ENCODE measurements at places on chromosomes 3 and 15.

DNA sequence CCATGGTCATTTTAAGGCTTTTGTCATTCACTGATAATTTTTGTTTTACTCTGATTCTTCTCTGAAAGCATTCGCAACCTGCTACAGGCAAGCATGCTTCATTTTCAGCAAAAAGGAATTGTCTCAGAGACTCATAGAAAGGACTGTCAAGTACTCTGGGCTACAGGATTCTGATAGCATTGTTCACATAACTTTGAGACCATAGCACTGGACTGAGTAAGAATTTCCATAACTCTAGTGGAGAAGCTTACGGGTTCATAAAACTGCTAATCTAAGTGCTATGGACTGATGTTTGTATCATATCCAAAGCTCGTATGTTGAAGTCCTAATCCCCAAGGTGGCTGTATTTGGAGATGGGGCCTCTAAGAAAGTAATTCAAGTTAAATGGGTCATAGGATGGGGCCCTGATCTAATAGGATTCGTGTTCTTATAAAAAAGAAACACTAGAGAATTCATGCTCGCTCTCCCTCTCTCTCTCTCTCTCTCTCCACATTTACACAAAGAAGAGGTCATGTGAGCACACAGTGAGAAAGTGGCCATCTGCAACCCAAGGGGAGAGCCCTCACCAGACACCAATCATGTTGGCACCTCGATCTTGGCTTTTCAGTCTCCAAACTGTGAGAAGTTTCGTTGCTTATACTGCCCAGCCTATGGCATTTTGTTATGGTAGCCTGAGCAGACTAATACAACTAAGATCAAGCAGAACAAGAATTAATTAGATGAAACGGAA, 60.4 kb downstream of the CRYGS start:
- no peak for DNase-seq

DNA sequence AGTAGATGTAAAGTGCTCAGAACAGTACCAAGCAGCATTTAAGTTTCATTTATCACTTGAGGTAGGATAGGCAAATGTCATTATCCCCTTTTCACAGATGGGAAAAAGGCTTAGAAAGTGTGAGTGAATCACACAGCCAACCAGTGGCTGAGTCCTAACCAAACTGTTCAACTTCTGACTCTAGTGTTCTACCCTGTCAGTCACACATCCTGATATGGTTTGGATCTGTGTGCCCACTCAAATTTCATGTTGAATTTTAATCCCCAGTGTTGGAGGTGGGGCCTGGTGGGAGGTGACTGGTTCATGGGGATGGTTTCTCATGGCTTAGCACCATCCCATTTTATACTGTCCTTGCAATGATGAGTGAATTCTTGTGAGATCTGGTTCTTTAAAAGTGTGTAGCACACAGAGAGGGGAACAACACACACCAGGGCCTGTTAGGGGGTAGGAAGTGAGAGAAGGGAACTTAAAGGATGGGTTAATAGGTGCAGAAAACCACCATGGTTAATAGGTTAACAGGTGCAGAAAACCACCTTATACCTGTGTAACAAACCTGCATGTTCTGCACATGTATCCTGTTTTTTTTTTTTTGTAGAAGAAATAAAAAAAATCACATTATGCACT, 304.7 kb downstream of the SUCLG2 start:
- DNase-seq = no peak

DNA sequence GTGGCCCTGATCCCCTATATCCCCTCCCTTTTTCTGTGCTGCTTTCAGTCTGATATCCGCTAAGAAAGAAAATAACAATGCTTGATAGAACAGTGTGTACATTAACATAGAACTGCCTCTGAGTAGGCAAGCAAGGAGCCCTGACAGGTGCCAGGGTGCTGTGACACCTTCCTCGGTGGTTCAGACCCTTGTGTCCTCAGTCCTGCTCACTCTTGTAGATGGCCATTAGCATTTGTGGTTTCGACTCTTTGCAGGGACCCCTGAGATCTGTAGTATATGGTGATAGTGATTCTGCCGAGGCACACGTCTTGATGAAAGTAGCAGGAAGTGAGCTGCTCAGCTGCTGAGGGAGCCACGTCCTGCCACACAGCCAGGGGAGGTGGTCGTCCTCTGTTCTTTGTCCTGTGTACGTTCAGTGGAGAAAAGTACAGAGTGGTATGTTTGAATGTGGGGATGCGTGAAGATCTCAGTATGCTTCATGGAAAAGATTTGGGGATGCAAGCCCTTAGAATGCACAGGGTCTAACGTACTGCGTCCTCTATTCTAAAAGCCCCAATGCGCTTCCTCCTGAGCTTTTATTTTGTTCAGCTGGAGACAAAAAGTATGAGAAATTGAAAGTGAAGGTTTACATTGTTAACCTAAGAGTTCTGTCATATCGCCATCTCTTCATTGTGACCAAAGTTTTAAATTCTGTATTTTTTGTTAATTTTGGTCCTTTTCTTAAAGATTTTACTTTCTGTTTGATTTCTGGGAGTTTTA, 35.4 kb downstream of the PXYLP1 start:
- no peak for DNase-seq

DNA sequence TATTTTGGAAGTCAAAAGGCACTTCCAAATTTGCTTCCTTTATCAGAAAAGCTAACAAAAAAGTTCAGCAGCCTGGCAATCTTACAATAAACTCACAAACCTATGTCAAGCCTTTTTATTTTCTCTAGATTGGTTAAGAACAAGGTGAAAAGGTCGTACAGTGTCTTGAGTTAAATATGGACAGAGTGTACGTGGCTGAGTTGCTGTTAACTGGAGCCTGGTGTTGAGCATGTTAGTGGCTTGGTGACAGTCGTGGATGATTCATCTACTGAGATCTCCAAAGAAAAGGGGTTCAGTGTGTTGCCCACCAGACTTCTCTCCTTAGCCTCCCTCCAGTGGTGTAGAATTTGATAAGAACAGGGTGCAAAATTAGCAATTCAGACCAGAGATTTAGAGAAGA, 89.7 kb downstream of the SSR3 start:
- DNase-seq = no peak

Measured in iPS DF 6.9 (cell line).